Brain microvascular endothelial cell (primary cell): ENCODE measurements at places on chromosomes 12 and 14.
A peak's percentile ranks its signal among the peaks of the same experiment; 100 is the strongest.

DNA sequence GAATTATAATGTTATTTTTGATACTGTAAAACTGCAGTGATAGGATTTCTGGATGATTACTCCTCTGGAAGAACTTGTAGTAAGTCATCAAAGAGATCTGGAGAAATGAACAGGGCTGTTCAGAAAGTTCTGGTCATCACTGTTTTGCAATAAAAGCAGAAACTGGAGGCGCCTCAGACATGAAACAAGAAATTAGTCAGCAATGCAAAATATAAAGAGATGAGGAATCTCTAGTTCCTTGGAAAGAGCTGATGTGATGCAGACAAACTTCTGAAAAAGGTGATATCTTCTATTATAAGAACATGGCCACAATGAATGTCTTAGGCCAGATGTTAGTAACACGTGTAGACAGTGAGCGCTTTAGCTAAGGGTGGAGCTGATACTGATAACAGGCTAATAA is 9.5 kb downstream of the ACIN1 start:
- no peak for DNase-seq

GRCh38 chr12:68434391-68435298 is 102.5 kb upstream of the MDM1 start:
- no peak for DNase-seq

DNA sequence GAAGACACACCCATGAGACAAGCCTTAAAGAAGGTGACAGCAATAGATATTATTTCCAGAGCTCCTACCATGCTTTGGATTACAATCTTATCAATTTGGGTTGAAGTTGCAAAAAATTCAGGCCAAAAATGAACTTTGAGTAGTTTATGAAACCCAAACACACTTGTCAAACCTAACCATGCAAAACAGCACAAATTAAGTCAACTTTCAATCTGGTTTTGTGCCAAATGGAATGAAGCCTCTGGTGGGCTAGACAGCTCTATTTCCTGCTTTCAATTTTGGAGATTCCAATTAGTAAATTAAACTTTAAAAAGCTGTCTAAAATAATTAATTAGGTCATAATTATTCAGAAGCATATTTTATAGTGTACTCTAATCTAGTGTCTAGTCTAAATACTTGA is 203.4 kb downstream of the SYT1 start:
- no peak for DNase-seq

DNA sequence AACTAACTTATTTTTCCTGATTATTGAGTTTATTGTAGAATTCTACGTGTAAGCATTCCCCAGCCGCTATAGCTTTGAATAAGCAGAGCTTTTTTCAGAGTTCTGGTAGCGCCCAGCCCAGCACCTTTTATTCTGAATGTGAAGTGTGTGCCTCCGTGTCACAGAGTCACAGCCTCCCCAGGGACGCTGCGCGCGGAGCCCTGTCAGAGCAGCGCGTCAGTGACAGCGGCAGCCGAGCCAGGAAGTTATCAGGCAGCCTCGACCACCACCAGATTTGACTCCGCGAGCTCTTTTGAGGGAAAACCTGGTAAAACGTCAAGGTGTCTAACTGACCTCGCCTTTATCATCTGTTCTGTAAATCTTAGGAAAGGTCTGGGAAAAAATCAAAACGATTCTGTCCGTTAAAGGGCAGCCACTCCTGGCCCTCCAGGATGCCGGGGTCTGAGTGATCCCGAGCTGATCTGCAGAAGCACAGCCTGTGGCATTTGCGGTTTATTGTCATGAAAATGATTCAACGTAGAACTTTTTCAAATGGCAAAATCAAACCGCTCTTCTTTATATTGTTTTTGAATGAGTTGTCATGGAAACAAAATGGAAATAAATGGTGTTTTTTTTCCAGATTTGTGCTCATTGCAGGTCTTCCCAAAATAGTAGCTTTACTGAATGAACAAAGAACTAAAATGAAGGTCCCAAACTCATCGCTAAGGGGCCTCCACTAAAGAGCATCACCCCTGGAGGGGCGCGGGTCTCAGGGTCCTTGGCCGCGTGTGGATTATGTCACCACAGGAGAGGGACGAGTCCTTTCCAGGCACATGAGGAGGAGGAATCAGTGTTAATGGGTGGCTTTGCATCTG is 43.1 kb upstream of the MMP17 start:
- peak; percentile 85 for DNase-seq

DNA sequence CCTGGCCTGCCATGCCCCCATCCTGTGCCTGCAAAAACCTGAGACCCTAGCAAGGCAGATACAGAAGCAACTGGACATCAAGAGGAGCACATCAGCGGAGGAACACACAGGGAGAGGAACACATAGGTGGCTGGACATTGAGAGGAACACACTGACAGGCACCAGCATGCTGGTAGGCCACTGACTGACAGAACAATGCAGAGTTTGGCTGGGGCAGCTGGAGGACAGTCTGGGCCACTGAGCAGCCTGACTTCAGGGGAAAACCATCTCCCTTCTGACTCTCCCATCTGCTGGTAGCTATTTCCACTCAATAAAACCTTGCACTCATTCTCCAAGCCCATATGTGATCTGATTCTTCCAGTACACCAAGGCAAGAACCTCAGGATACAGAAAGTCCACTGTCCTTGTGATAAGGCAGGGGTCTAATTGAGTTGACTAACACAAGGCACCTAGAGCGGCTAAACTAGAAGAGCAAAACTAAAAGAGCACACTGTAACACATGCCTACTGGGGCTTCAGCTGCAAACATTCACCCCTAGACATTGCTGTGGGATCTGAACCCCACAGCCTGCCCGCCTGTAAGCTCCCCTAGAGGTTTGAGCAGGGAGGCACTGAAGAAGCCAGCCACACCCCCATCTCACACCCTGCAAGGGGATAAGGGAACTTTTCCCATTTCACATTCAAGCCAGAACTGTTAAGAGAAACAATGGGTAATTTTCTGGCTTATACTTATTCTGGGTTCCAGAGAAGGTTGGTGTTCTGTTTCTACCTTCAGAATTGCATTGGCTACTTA is 22.1 kb downstream of the CLECL1 start:
- DNase-seq: no peak

GRCh38 chr14:34138175-34138574 is 187.3 kb upstream of the EGLN3 start:
- DNase-seq: no peak

DNA sequence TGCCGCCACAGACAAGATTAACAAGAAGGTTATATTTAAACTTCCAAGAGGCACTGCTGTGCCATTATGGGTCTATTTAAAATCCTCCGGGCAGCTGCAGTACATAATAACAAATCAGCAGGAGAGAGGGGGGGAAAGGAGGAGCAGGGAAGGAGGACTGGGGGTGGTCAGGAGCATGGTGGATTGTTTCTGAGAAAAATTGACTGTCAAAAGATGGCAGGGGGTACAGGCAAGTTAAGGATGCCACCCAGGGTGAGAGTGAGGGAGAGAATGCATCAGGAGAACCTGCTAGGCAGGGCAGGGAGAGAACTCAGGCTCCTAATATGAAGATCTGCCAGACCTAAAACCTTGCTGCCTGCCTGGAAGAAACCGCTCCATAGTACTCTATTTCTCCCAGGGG is 181.8 kb downstream of the GRIN2B start:
- DNase-seq: no peak

- DNase-seq: no peak
These were observed 30.1 kb downstream of the PSEN1 start for GRCh38 chr14:73166399-73166798.

- no peak for DNase-seq
These were observed 287.7 kb upstream of the RTL1 start for GRCh38 chr14:101191101-101191720.

DNA sequence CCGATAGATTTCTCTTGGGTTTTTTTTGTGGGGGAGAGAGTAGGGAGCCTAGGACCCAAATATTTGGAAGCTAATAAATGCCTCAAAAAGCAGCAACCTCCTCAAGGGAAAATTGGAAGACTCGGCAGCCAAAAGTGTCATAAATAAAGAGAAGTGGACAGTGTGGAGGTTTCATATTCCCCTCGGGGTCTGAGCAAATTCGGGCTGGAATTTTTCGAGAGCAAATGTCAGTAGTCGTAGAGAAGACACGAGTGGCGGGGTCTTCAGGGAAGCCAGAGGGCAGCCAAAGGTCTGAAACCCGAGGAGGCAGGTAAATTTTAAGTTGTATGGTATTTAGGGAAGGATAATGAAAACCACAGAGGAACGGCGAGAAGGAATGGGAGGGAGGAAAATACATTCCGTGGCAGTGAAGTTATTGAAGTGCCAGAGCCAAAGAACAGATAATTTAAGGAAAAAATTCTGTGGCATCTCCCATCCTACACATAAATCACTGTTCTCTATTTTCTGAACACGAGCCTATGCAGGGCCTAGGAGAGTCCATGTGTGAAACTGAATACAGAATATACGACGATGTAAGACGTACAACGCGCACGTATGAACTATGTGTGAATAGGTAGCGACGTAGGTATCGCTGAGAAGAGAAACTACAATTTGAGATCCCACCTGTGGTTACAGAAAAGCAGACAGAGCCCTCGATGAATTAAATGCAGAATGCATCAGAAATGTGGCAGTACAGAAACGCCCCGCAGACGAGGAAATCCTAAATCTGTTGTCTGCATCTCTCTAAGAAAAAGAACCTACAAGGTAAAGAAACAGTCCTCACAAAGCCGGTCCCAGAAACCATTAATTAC is 12.9 kb downstream of the BCL11B start:
- no peak for DNase-seq

GRCh38 chr14:64409126-64409920 is 21.2 kb downstream of the MTHFD1 start:
- no peak for DNase-seq

DNA sequence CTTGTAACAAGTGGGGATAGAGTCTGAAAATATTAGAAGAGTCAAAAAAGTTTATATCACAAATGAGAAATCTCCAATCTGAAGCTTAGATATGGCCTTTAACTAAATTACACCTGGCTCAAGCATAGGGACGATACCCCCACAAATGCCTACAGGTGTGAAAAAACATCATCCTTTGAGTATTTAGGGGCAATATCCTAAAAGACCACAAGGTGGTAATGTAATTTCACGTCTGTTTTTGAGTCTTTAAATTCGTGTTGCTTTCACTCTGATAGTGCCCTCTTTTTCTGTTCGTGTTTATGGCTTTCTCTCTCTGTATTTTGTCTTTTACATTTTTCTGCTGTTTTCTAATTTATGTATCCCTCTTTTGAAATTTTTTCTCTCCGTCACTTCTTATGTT is 84.3 kb downstream of the ETNK1 start:
- no peak for DNase-seq

GRCh38 chr12:6262211-6262610 is 48.3 kb upstream of the PLEKHG6 start:
- no peak for DNase-seq

GRCh38 chr14:36829547-36829946 is 167.9 kb downstream of the PAX9 start:
- DNase-seq: no peak

- no peak for DNase-seq
These were observed 27.6 kb downstream of the PLXNC1 start for GRCh38 chr12:94175763-94176668.

- no peak for DNase-seq
These were observed 12.0 kb downstream of the MORN3 start for GRCh38 chr12:121657305-121658008.

GRCh38 chr12:79423560-79423959 is 267.2 kb downstream of the PAWR start:
- no peak for DNase-seq

DNA sequence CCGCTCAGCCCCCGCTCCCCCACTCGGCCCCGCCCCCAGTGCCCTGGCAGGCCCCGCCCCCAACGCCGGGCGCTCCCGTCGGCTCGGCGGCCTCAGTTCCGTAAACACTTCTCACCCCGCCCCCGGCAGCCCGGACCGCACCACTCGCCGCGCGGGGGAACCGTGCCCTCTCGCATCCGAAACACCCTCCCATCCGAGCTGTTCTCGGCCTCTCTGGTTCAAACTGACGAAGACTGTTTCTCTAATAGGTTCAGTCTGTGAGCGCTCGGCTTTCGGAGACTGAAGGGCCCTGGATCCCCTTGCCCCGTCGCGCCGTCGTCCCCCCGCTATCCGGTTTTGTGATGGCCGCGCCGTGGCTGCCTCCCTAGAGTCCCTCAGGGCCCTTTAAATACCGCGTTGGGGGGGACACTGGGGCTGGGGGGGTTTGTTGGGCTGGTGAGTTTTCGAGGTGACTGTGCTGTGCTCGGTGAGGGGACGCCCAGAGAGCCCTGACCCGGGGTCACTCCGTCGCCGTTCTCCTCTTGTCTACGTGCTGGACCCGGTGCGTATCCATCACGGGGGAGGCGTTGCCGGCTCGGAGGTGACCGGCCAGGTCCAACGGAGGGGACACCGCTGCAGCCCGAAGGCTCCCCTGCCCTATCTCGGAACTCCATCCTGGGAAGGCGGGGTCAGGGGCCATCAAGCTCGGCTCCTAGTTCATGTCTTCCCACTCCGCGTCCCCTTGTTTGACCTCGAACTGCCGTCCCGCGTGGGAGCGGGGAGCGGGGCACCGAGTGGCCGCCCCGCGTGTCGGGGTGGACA is at the start of gene TCP11L2:
TSS of gene TCP11L2 (plus strand) at position 333 of the 801 bp plus-strand sequence. CDS start 8,343 bp downstream, outside the sequence.
- peak; percentile 66 for DNase-seq

DNA sequence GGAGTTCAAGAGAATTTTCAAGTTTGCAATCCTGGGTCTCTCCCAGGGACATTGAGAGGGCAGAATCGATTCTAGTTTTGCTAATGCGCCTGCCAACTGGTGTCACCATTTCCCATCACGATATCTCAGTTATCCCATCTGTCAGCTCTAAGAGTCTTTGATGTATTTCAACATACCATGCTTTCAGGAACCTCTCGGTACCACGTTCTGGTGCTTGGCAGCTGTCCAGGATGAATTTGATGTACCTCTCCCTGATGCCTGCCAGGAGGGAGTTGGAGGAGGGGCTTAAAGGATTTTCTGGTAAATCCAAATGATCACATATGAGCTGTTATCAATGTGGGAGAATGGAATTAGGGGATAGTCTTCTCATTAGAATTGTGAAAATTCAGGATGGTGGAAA is 332.5 kb downstream of the RGS6 start:
- DNase-seq: no peak

- DNase-seq: no peak
These were observed 138.6 kb downstream of the RPS29 start for GRCh38 chr14:49447540-49448107.

DNA sequence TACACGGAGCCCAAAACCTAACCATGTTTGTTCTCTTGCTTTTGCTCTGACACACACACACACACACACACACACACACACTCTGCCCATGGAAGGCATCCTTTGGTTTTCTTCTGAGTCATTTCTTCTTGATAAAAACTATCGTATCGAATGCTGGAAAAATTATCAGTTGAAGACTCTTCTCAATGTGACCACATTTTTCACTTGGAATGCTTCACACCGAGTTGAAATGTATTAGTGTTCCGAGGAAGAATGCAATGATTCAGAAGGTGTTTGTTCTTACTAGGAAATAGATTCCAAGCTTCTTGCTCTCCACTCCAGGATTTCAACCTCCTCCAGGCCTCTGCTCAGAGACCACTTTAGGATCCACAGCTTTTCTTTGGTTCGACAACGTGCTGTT is 226.3 kb downstream of the MON2 start:
- peak; percentile 81 for DNase-seq

DNA sequence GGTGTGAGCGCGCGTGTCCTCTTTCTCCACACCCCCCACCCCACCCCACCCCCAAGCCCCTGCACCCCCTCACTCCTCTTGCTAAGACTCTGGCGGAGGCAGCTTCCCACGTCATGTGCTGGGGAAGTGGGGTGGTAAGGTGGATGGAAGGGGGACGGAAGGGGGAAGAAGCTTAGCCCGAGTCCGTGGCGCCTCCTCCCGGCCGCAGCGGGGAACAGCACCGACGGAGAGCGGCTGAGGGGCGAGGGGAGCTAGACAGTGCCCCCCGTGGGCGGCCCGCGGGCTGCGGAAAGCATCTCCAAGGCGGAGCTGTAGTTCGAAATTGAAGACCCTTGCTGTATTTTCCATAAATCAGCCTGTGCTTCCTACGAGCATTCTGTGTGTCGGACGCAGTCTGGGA is 588 bp upstream of the GRIN2B start:
- no peak for DNase-seq
